ENCODE measurements at places on chromosomes 13 and 19. TPM values are rescaled to one million over a fixed set of nuclear protein-coding genes. Genes with fewer than 3 reads are reported as not detected.

GRCh38 chr13:66483712-66484111 is 746.4 kb downstream of the PCDH9 start:
- DNase-seq, result no peak
- H3K36me3 ChIP-seq, result no peaks in the 10 kb centered on the region
- no peak overlapping the region for H3K27ac ChIP-seq
- H3K27me3 ChIP-seq, result no peaks in the 10 kb centered on the region
- no peaks in the 10 kb centered on the region for H3K4me1 ChIP-seq

- H3K36me3 ChIP-seq, result peaks cover 5% of the 10 kb centered on the region
- no peaks in the 10 kb centered on the region for H3K4me1 ChIP-seq
- H3K27me3 ChIP-seq, result no peaks in the 10 kb centered on the region
- DNase-seq, result no peak
- no peak overlapping the region for H3K27ac ChIP-seq
These were observed 98.1 kb downstream of the SERP2 start for GRCh38 chr13:44471686-44472085.

GRCh38 chr19:32555786-32556185 is 25.2 kb upstream of the PDCD5 start:
- no peak overlapping the region for H3K4me3 ChIP-seq
- DNase-seq, result no peak
- no peaks in the 10 kb centered on the region for H3K36me3 ChIP-seq
- no peak overlapping the region for H3K27ac ChIP-seq
- no peaks in the 10 kb centered on the region for H3K27me3 ChIP-seq

GRCh38 chr13:113945857-113946408 is 27.9 kb downstream of the C13orf46 start:
- H3K27me3 ChIP-seq, result no peaks in the 10 kb centered on the region
- no peaks in the 10 kb centered on the region for H3K36me3 ChIP-seq
- DNase-seq, result no peak
- no peak overlapping the region for H3K4me3 ChIP-seq
- no peak overlapping the region for H3K27ac ChIP-seq

DNA sequence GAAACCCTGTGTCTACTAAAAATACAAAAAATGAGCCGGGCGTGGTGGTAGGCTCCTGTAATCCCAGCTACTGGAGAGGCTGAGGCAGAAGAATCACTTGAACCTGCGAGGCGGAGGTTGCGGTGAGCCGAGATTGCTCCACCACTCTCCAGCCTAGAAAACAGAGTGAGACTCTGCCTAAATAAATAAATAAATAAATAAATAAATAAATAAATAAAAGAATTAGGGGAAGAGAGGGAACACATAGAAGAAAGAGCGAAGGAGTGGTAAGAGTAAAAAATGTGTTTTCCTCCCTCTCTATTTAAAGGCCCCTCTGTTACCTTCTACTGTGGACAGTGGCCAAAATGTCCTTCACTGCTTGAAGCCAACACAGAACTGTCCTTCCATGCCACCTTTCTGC is 103.9 kb upstream of the SOX21 start:
- no peaks in the 10 kb centered on the region for H3K36me3 ChIP-seq
- no peak overlapping the region for H3K27ac ChIP-seq
- no peak overlapping the region for H3K4me3 ChIP-seq

GRCh38 chr13:64684685-64685431 is 2545.3 kb downstream of the PCDH9 start:
- peak; percentile 33 for DNase-seq
- H3K36me3 ChIP-seq, result no peaks in the 10 kb centered on the region
- peak overlapping the region; percentile 30 for H3K4me3 ChIP-seq
- no peaks in the 10 kb centered on the region for H3K27me3 ChIP-seq
- H3K27ac ChIP-seq, result no peak overlapping the region

DNA sequence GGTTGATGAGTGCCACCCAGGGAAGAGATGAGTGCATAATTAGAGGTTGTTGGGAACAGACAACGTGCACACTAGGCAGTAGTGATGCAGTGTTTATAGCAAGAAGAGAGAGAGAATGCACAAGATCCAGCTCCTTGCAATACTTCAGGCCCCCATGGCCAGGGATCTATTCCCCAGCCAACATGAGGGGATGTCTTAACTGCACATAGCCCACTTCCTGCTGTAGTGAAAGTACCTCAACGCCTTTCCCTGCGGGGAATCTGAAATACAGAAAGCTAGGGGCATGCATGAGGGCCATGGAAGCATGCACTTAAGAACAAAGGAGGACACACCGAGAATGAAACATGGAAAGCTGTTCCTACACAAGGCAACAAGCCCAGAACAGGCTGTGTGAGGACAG is 636.7 kb upstream of the GPC6 start:
- no peak for DNase-seq
- H3K4me3 ChIP-seq, result no peak overlapping the region
- H3K27me3 ChIP-seq, result no peaks in the 10 kb centered on the region
- H3K4me1 ChIP-seq, result no peaks in the 10 kb centered on the region
- H3K27ac ChIP-seq, result no peak overlapping the region
- no peaks in the 10 kb centered on the region for H3K36me3 ChIP-seq

GRCh38 chr13:46668302-46668720 is 115.3 kb downstream of the LRCH1 start:
- no peaks in the 10 kb centered on the region for H3K27me3 ChIP-seq
- H3K4me1 ChIP-seq, result peaks cover 18% of the 10 kb centered on the region
- H3K36me3 ChIP-seq, result no peaks in the 10 kb centered on the region
- no peak overlapping the region for H3K4me3 ChIP-seq
- no peak overlapping the region for H3K27ac ChIP-seq

DNA sequence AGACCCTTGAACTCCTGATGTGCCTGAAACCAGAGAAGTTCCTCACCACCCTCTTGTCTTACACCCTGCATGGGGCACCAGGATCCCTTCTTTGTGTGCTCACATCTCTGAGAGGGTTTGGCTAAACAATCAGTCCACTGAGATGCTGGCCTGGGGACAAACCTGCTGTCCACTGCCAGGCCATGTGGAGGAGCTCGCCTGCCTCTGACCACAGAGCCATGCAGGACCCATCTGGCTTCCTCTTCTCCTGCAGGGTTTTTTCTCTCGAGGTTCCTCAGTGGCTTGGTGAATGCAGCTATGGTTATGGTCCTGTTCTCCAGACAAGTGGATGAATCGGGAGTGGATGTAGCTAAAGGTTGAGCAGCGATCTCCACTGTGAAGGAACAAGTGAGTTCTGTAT is 49.1 kb upstream of the MEDAG start:
- no peak for DNase-seq
- H3K27ac ChIP-seq, result no peak overlapping the region
- H3K4me3 ChIP-seq, result no peak overlapping the region
- peaks cover 2% of the 10 kb centered on the region for H3K27me3 ChIP-seq
- H3K4me1 ChIP-seq, result no peaks in the 10 kb centered on the region

GRCh38 chr13:110760611-110761010 is 47.1 kb downstream of the ING1 start:
- H3K27ac ChIP-seq, result no peak overlapping the region
- no peak for DNase-seq
- H3K4me3 ChIP-seq, result no peak overlapping the region
- H3K4me1 ChIP-seq, result peaks cover 3% of the 10 kb centered on the region
- H3K27me3 ChIP-seq, result no peaks in the 10 kb centered on the region

DNA sequence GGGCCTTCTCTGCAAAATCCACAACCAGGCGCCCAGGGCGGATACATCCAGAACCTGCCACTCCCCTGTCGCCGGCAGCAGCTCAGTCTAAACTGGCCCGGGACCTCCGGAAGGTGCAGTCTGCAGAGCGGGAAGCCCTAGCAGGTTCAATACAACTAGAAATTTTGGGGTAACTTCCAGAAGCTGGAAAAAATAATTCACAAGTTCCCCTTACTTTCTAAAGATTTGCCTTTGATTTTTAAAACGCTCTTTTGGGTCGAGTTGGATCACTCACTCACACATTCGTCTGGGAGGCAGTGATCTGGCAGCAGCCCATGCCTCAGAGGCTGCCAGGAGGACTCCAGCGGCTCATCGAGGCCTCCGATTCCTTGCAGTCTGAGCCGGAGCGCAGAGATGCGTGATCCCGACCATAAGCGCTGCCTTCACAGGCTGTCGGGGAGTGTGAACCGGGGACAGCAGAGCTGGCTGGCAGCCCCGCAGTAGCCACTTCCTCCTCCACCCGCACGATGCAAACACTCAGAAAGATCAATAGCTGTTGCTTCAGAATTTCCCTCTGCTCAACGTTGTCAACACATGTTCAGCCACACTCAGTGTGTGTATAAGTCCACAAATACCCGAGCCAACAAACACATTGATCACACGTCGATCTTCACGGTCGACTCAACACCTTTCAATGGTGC is 35.6 kb upstream of the ZNF507 start:
- no peaks in the 10 kb centered on the region for H3K36me3 ChIP-seq
- H3K27me3 ChIP-seq, result no peaks in the 10 kb centered on the region
- H3K27ac ChIP-seq, result no peak overlapping the region
- H3K4me1 ChIP-seq, result peaks cover 3% of the 10 kb centered on the region
- H3K4me3 ChIP-seq, result no peak overlapping the region

Gene SIGLEC12
- not detected for total RNA-seq

Gene SPRED3
- 16.4 TPM for total RNA-seq

Gene VSTM2B
- 0.29 TPM for total RNA-seq

Gene ANGPTL8
- total RNA-seq, result not detected

All from H9 (cell line).